ENCODE measurements at places on chromosomes 5 and 9.

DNA sequence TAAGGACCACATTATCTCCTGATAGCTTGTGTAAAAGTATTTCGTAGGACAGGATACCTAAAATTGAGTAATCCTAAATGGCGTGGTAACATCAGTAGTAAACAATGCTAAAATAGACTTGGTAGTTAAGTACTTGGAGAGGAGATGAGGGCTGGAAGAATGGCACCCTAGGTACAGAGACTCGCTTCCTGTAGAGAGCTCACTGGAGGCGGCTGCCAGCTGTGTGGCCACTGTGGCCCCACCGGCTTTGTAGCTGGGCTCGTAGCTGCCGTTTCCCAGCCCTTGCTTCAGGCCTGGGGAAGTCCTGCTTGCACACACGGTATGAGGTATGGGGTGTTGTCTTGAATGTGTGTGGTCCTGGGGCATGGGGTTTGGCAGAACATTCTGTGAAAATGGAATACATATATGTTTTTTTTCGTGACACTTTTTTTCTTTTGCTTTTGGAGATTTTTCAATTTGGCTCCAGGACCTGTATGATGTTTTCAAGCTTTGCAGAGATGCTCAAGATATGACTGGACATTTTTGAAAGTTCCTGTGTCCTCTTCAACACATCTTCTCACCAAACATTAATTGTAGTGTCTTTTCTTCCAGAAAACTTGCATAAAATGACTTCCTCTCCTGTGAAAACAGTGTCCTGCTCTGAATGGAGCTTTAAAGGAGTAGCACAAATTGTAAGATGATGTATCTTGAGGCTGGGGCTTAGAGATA lies 58.0 kb downstream of the RCL1 start:
- DNase-seq: no peak

- no peak for DNase-seq
These were observed 73.9 kb upstream of the DAB2IP start for GRCh38 chr9:121577572-121577971.

DNA sequence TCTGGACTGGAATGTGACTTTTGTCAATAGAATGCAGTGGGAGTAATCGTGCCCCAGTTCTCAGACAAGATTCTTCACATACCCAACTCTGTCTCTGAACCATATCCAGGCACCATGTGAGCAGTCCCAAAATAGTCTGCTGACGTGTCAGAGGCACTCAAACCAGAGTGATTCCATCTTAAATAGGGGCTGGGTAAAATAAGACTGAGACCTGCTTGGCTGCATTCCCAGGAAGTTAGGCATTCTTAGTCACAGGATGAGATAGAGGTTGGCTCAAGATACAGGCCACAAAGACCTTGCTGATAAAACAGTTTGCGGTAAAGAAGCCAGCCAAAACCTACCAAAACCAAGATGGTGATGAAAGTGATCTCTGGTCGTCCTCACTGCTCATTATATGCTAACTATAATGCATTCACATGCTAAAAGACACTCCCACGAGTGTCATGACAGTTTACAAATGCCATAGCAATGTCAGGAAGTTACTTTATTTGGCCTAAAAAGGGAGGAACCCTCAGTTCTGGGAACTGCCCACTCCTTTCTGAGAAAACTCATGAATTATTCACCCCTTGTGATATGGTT lies 16.9 kb upstream of the PLCXD3 start:
- no peak for DNase-seq

GRCh38 chr5:122929001-122929400 lies 83.6 kb downstream of the SNX24 start:
- DNase-seq: no peak

DNA sequence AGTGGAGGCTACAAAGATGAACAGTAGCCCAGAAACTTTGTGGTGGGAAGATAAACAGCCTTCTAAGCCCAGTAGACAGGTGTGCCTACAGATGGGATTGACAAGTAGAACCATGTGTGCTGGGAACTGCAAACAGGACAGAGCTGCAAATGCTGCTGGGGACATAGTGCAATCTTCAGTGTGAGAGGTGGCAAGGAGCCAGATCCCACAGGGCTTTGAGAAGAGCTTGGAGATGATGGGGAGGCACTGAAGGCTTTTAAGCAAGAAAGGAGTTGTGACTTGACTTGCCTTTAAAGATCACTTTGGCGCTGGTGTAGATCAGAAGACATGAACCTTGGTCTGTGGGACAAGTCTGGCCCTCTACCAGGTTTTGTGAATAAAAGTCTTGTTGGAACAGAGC lies 675.2 kb downstream of the ACTL7B start:
- DNase-seq: no peak

DNA sequence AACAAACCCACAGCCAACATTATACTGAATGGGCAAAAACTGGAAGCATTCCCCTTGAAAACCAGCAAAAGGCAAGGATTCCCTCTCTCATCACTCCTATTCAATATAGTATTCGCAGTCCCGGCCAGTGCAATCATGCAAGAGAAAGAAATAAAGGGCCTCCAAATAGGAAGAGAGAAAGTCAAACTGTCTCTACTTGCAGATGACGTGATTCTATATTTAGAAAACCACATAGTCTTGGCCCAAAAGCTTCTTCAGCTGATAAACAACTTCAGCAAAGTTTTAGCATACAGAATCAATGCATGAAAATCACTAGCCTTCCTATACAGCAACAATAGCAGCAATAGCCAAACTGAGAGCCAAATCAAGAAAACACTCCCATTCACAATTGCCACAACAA lies 333.7 kb upstream of the EDIL3 start:
- DNase-seq: no peak

Measured in stimulated activated CD8-positive, alpha-beta memory T cell treated with anti-CD3 and anti-CD28 coated beads, Interleukin-7, amount 100 ng/mL, for 1 hour (primary cell).